Jurkat, Clone E6-1 (cell line): ENCODE measurements at places on chromosomes 6 and 20.

DNA sequence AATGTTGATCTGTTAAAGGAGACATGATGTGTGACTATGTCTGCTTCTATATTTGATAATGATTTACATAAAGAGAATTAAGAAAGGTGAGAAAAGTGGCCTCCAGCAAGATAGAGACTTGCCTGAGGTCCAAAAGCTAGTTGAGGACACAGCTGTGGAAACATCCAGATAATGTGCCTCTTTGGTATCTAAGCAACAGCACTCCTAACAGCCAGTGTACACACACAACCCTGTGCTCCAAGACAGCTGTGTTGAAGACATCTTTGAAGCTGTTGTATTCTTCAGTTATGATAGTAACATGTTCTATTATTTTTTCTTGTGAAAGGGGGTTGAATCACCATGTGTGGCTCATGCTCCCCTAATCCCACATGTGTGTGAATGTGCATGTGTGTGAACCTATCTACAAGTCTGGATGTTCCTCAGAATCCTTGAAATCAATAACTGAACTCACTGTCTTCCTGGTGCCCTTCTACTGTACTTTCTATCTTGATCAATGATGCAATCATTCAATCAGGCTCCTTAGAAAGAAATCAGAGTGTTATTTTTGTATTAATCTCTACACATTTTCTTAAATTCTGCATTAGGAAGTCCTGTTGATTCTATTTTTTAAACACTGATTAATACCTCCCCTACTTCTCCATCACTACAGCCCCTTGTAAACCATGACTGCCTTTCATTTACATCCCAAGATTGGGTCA is 116.7 kb upstream of the SSTR4 start:
- no peak for DNase-seq

GRCh38 chr6:90127595-90127994 is 169.0 kb downstream of the BACH2 start:
- no peak for DNase-seq

- DNase-seq = no peak
Observed at GRCh38 chr20:38061109-38061508, 27.6 kb downstream of the RPRD1B start.

GRCh38 chr6:104477569-104477968 is 382.1 kb downstream of the HACE1 start:
- no peak for DNase-seq

DNA sequence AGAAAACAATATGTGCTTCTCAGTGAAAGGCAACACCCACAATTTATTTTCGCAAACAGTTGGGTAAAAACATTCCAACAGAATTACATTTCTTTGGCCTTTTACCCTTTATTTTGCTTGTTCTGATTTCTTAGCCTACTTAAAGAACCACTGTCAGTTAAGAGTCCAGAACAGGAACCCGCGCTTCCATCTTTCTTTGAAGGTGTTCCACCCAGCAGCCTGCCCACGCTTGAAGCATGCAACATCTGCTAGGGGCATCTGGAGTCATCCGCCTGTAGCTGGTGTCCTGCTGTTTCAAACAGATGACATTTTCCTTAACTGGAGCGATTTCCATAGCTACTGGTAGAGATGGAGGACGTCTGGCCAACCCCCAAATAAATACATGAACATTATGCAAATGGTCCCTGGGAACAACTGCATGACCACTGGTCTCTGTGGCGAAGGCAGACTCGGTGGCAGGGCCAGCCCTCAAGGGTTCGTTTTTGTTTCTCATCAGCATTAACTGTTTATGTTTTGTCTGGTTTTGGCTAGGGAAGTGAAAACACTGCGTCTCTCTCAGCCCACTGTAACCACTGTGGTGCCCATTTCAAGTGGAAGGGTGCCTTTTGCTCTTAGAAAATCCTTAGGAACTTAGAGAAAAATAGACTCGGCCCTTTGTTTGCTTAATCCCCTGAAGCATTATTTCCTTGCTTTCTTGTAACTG is 51.6 kb downstream of the LAMA4 start:
- DNase-seq = no peak

DNA sequence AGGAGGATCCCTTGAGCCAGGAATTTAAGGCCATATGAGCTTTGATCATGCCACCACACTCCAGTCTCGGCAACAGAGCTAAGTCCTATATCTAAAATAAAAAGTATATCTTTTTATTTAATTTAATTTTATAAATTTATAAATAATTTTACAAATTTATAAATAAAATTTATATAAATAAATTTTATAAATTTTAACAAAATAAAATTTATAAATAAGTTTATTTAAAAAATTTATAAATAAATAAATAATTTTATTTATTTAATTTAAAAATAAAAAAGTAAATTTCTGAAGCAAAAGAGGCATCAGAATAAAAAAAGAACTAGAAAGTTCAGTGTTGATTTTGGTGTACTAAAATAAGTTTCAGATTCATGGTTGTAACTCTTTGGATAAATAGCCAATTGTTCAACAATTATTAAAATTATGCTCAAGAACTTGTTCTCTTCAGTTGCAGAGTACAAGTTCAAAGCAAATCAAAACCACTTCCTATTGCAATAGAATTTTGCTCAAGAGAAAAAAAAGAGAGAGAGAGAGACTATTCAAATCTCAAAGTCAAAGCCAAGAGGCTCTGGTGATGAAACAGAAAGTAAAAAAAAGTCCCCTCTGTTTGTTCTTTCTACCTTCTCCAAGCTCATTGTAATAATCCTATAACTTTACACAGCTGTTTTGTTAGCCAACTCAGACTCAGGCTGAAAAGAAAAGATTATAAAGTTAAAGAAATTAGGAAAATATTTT is 547.5 kb upstream of the ADGRB3 start:
- DNase-seq = peak; percentile 42
